Dermis microvascular lymphatic vessel endothelial cell (primary cell): ENCODE measurements at places on chromosomes 16 and 17.

DNA sequence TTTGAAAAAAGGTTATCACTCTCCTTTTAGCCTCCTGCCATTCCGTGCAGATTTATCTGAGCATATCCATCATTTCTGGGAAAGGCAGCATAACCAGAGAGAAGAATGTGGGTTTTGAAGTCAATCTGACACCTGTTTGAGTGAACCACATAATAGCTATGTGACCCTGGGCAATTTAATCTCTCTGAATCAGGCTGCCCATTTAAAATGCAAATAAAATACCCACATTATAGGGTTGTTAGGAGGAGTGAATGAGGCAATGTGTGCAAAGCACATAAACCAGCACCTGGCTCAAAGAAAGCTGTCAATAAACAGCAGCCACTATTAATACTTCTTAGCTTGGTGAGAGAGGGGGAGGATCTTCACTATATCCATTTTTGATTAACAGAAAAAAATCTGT lies 88.0 kb downstream of the CACNG1 start:
- DNase-seq, result no peak

DNA sequence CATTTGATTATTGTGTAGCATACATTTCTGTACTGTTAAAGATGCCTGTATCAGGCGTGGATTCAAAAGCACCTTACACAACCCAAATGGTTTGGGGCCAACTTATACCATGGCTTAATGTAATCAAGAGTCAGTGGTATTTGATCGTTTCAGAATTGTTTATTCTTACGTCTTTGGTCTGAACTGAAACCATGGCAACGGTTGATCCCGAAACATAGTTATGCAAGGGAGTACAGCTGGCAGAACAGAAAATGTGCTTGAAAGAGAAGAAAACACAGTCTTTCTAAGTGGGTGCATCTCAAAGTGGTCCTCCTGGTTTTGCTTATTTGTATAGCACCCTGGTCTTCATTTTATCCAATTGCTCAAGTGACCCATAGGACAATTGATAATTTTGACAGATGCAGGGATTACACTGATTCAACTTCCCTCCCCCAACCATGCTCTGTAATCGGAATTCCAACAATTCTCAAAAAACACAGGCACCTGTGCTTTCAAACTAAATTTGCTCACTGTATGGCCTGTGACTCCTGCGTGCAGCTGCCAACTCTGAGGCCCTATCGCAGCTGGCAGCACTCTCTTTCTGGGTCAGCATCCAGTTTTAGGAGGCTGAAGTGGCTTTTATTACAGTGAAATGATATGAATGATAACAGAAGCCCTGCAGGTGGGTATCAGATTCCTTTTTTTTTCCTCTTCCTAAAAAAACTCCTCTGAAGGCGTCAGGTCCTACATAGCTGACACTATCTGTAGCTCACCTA lies 77.0 kb upstream of the AXIN2 start:
- DNase-seq, result no peak

DNA sequence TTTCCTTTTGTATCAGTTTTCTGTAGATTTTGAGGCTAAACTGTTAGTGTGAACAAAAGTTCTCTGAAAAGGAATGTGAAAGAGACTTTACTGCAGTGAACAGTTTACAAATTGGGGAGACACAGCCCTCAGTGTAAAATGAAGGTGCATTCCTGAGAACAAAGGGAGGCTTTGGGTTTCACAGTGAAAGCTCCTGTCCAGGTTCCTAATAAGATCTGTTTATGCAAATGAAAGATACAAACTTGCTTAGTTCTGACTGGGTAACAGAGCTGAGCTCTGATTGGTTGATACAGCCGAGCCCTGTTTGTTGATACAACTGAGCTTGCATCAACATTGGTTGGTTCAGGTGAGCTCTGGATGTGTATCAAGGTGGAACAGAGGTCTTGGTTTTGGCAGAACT lies 8.3 kb upstream of the CDRT15 start:
- DNase-seq, result no peak

DNA sequence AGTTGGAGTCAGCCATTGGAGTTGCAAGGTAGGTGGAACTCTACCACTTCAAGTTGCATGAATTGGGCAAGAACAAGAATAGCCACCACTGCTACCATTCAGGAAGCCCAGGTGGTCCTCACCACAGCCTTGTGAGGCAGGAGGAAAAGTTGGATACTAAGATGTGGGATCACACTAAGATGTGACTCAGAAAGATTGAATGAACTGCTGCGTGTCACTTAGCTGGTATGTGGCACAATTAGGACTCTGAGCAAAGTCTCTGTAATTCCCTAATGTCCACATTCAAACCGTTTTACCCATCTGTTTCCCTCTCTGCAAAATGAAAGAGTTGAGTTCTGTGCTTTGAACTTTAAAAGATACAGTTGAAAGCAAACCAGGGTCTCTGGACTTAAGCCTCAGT lies 44.7 kb upstream of the HS3ST3A1 start:
- no peak for DNase-seq

GRCh38 chr16:22634954-22635353 lies 124.3 kb downstream of the NPIPB5 start:
- DNase-seq, result no peak

- no peak for DNase-seq
These were observed 13.2 kb upstream of the RGS9 start for GRCh38 chr17:65123757-65124675.
